ENCODE measurements at places on chromosomes 1 and 21.

GRCh38 chr1:209095627-209096595 is 487.6 kb upstream of the CAMK1G start:
- peak; percentile 94 for DNase-seq

DNA sequence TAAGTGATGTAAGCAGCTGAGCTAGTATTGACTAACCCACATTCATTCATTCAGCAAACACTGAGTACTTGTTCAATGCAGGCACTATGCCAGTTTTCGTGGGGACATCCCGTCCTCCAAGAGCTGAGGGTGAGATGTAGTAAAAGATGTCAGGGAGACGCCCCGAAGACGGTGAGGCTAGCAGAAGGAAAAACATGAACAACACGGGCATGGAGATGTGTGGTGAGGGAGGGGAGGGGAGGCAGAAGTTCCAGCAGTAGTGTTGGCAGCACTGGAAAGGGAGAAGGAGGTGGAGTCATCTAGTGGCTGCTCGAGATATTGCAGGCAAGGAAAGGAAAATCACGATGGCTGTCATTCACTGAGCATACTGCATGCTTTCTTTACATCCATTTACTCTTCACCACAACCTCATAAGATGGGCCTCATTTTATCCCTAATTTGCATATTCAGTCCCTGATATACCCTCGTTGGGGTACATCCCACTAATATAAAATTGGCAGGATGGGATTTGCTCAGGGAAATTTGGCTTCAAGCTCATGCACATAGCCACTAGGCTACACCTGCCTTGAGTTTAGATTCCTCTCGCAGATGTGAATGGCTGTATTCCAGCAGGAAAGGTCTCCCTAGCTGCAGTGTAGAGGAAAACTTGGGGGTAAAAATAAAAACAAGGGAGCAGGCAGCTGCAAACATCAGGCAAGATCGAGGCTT is 14.5 kb downstream of the PDZK1IP1 start:
- DNase-seq: peak; percentile 54

- no peak for DNase-seq
These were observed 52.0 kb downstream of the KIF21B start for GRCh38 chr1:200971428-200971903.

DNA sequence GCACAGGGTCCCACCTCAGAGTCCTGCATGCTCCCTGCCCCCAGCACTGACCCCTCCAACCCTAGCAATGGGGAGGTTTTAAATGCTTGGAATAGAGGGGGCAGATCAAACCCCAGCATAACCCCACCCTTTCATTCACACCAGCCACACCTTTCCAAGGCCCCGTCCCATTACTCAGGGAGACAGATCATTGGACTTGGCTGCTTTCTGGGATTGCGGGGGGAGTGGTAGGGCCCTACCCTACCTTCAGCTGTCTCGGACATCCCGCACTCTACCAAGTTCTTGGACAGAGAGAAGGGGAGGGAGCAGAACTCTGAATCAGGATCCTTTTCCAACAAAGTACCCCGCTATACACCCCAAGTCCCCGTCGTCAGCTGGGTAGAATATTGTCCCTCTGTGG is 983 bp downstream of the PADI2 start:
- DNase-seq: no peak

DNA sequence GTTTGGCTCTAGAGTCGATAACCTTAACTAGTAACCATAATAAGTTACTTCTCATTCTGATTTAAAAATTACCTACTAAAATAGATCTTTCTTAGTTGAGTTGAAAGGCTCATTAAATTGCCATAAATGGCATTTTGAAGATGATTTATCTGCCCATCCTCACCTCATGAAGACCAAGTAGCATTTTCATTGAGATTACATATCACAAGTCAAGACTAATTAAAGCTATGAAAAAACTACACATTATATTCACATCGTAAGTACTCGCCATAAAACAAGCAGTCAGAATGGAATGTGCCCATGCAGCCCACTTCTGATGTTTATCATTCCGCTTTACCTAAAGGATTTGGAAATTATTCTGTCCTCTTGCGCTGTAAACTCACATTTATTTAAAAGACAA is 212.0 kb downstream of the COL11A1 start:
- no peak for DNase-seq
